ENCODE measurements at places on chromosomes 12 and 14. TPM values are rescaled to one million over a fixed set of nuclear protein-coding genes. Genes with fewer than 3 reads are reported as not detected.
A peak's percentile ranks its signal among the peaks of the same experiment; 100 is the strongest.

Gene CDKN3
- total RNA-seq = 1.9 TPM

Gene SDR9C7
- total RNA-seq = 0.20 TPM

Gene IFNG-AS1
- not detected for total RNA-seq

Gene OR10A7
- total RNA-seq = not detected

Gene TCL1B
- not detected for total RNA-seq

Gene AEBP2
- 22.1 TPM for total RNA-seq

Gene CAPZA3
- not detected for total RNA-seq

DNA sequence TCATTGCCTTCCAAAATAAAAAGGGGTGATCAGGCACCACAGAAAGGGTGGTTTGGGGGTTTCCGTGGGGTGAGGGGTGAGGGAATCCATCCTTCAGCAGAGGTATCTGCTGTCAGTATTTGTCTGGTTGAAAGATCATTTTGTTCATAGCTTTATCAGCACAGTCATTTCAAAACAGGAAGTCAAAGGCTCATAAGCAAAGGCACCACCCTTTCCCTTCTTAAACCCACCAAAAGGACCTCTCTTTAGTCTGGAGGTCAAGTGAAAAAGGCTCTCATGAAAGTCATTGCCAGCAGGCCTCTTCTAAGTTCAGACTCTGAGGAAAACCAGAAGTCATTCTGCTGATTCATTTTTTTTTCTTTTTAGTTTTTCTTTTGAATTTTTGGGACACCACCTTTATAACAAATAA lies 6.2 kb downstream of the CHST11 start:
- DNase-seq = no peak

DNA sequence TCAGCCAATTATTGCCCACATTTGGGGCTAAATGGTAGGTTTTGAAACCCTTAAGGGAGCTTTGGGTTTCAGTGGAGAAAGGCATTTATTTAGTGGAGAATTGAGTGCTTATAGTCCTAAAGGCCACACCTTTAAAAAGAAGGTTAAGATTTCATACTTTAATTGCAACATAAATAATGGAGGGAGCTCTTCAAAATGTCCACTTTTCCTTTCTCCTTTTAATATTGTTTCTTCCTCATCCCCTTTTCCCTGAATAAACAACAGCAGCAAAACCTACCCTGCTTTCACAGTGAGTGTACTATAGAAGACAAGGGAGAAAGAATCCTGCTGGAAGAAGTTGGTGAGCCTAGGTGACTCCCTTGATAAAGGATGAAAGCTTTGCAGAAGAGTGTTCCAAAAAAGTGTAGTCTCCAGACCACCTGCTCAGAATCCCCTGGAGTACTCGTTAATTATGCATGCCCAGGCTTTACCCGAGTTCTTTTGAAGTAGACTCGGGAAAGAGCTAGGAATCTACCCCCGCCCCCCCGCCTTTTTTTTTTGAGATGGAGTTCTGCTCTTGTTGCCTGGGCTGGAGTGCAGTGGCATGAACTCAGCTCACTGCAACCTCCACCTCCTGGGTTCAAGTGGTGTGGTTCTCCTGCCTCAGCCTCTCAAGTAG lies 11.5 kb upstream of the EID3 start:
- DNase-seq = no peak

DNA sequence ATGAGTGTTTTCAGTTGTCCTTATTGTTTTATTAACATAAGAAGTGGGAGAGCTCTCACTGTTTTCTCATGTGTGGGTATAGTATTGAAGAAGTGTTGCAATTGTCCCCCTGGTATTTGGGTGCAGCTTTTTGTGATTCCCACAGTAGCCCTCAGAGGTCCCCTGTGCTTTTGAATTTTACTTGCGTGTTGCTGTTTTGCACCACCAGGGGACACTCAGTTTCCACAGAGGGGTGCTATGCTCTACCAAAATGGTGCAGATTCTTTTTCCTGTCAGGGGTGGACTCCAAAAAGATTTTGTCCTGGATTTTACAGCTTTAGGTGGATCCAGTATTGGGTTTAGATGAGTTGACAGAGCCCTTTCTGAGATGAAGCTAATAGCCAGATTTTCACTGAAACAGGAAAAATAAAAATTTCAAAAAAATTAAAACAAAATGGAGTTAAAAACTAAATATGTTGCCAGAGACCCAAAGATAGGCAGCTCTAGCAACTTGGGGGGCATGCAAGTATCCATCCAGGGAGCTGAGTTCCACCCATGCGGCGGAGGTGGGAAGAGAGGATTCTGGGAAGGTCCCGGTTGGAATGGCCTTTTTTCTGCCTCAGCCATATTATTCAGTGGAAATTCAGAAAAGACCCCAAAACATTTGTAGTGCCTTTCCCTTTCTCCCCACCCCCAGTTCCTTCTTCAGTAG lies 50.2 kb downstream of the TTLL5 start:
- no peak for DNase-seq

- DNase-seq = no peak
These were observed 16.3 kb downstream of the RAPGEF3 start for GRCh38 chr12:47742253-47742825.

DNA sequence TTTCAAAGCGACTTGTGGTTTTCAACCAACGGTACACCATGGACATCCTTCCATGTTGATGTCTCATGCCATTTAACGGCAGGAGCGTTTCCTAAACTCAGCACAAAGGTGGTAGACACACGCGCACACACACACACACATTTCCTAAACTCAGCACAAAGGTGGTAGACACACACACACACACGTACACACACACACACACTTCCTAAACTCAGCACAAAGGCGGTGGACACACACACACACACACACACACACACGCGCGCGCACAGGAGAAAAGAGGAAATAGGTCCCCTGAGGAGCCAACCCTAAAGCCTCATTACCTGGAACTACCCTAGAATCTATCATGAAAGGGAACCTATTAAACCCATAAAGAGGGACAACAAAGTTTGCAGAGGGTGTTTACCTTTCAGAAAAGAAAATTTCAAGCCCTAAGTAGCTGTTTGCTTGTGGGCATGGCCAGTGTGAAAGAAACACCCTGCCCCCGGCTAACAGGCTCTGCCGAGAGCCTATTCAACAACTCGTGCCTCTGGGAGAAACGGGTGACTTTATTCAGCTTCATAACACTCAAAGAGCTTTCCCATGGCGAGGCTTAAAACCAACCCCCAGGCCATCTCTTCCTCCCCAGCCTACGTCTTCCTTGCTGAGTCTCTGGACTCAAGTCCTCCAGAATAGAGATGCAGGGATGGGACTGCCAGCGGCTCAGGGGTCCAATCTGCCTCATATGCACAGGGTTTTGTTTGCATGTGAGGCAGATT lies 31.8 kb downstream of the SLC8B1 start:
- DNase-seq = peak; percentile 46

All from heart left ventricle (tissue), 16 donors.